Esophagus squamous epithelium (tissue), 5 donors: ENCODE measurements at places on chromosomes 3 and 15.
A peak's percentile ranks its signal among the peaks of the same experiment; 100 is the strongest.

GRCh38 chr15:62428851-62429598 lies 263.9 kb upstream of the C2CD4B start:
- DNase-seq, result no peak

- no peak for DNase-seq
These were observed 57.3 kb upstream of the UBE2Q2 start for GRCh38 chr15:75785771-75786574.

- no peak for DNase-seq
These were observed 114.8 kb upstream of the ATP2B2 start for GRCh38 chr3:10619989-10620832.

- DNase-seq, result no peak
These were observed 4.8 kb downstream of the CLN6 start for GRCh38 chr15:68224546-68225250.

DNA sequence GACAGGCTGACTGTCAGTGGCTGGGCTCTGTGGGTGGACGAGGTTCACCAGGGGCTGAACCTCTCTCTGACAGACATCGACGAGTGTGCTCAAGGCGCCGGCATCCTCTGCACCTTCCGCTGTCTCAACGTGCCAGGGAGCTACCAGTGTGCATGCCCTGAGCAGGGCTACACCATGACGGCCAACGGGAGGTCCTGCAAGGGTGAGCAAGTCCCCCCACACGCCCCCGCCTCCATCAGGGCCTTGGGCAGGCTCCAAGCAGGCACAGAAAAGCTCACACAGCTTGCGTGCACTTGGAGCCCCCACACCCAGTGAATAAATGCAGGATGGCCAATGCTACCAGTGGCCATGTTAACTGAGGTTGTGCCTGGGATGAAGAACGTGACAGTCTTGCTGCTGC lies 82.3 kb downstream of the FBLN2 start:
- no peak for DNase-seq

DNA sequence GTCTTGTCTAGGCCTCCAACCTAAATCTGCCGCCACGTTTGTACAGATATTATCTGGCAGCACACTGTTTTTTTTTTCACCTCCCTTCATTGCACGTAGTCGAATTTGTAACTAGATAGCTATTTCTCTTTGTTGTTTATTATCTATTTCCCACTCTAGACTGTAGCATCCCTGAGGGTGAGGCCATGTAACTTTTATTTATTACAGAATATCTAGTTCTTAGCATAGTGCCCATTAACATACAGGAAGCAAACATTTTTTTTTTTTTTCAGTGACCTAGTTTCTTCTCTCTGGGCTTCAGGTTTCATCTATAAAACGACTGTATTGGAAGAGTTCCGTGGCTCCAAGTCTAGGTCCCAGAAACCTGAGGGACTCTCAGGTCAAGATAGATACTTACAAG lies 354.3 kb downstream of the FGF12 start:
- DNase-seq, result no peak

- DNase-seq, result no peak
These were observed 26.3 kb downstream of the FBXO22 start for GRCh38 chr15:75929799-75930565.

- DNase-seq, result no peak
These were observed 32.6 kb downstream of the APBA2 start for GRCh38 chr15:28918141-28918983.

DNA sequence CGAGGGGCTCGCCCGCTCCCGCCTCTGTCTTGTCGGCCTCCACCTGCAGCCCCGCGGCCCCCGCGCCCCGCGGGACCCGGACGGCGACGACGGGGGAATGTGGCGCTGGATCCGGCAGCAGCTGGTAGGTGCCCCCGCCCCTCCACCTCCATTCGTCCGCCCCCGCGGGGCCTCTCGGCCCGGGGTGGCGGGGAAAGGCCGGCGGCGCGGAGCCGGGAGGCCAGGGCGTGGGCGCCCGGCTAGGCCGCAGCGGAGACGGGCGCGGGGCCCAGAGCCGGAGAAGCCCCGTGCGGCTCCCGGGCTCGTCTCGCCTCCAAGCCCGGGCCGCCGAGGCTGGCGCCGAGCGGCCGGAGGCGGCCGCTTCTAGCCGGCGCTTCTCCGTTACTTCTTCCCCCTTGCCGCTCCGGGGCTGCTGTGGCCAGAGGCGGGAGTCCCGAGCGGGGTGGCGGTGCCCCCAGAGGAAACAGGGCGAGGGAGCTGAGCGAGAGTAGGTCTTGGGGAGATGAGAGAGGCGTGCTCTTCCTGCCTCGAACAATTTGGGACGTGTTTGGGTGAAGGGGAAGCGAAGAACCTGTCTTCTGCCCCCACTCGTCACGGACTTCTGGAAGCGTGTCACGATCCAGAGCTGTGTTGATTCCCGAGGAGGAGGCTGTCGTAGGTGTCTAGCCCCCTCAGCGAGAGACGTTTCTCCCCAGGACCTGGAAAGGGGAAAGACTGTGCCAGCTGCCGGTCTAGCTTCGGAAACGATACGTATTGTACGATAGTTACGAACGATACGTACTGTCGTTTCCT lies 555 bp downstream of the ATP11B start:
- DNase-seq, result peak; percentile 1

- DNase-seq, result no peak
These were observed 600.0 kb downstream of the ROBO1 start for GRCh38 chr3:79167651-79168416.

GRCh38 chr3:100740207-100740606 lies 30.9 kb downstream of the TFG start:
- no peak for DNase-seq

DNA sequence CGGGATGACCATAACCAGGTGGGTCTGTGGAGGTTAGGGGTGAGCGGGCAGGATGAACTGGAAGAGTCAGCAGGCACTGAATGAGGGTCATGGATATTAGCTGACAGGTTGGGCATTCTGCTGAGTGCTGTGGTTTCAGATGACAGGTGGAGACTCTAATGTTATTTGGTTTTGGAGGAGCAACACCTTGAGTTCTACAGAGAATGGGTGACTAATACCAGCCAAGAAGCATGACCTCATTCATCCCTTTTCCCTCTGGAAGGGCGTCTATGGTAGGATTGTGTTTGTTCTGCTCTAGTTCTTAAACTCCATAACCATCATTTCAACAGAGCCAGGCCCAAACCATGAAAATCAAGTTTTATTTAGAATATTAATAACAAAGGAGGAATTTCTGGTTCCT lies 550.7 kb upstream of the LMCD1 start:
- DNase-seq, result no peak

DNA sequence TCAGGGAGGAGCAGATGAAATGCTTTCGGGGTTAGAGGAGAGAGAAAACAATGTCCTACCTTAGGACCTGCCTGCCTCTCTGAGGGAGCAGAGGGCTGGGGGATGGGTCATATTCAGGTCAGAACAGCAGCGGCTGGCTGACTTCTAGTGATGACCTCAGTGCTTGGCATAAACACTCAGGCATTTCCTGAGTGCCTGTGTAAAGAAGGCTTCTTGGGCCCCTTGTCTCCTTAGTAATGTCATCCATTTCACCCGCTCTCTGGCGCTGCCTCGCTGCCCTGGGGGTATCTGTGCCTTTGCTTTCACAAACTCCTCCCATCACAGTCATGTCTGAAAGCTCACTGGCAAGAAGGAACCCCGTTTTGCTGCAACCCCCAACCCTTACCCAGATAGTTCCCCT lies 82.9 kb upstream of the GSK3B start:
- DNase-seq, result no peak
